Left lobe of liver (tissue), 2 donors: ENCODE measurements at places on chromosomes 6 and 20. TPM values are rescaled to one million over a fixed set of nuclear protein-coding genes. Genes with fewer than 3 reads are reported as not detected.

DNA sequence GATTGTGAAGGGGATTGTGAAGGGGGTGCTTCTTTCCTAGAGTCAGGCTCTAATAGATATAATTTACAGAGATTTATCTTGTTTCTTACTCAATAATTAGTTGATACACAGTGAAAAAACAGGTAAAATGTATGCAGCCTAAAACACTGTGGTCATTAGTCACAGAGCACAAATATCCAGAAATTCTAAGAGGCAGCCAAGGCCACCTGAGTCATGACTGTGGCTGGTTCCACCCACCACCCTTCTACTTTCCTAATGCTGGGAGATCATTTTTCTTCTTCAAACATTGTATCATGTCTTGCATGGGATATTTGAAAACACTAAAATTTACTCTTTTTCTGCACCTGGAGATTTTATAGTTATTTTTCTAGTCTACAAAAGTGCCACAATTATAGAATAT lies 181.6 kb downstream of the OTOR start:
- DNase-seq, result no peak

DNA sequence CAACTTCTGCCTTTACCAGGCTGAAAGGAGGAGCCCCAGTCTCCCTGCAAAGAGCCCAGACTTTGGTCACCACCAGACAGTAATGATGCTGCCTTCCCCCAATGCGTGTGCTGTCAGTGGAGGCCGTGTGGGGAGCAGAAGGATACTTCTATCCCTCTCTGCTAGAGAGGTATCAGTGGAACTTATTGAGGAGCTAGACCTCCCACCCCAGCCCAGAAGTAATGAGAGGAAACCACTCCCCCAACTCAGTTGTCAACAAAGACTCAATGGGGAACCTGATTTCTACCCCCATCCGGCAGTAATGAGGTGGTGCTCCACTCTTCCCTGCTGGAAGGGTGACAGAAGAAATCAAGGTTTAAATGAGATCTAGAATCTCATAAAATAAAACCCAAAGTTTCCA lies 4.4 kb upstream of the WFDC8 start:
- no peak for DNase-seq

- no peak for DNase-seq
Measured at GRCh38 chr6:139628270-139628669, 253.8 kb upstream of the CITED2 start.

DNA sequence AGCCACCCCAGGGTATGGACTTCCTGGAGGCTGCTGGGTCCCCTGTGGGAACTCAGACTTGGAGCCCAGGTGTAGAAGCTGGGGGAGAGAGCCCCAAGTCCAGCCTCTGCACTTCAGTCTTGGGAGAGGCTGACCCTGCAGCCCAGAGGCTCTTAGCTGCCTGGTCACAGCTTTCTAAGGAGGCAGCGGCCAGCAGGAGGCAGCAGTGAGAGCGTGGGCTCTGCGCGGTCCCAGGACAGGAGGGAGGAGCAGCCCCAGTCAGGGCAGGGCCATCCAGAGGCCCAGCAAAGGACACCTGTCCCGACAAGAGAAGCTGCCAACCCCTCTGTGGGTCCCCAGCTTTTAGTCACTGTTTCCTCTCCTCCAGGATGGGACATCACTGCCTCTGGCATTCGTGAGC lies 9.4 kb downstream of the TREML2 start:
- peak; percentile 49 for DNase-seq

DNA sequence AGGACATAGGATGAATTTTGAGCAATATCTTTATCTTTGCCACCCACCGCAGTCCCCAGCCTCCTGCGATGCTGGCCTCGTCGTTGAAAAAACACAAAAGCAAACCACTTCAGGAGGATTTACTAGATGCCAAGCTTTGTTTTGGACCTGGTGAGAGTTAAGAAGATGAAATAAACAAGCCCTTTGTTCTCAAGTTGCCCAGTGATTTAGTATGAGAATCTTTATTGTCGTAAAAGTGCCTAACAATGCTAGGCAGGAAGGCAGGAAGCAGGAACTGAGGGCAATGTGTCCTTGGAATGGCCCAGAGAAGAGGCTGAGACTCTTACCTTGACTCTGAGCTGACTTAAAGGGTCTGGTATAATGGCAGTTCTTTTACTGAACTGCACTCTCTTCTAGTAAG lies 116.0 kb downstream of the TRMT11 start:
- no peak for DNase-seq

Gene UBE2C
- 0.96 TPM for total RNA-seq

Gene MLN
- total RNA-seq, result not detected

Gene C4A
- total RNA-seq, result 2,044 TPM

Gene PDSS2
- total RNA-seq, result 18.9 TPM

- no peak for DNase-seq
Measured at GRCh38 chr6:80143419-80143937, 37.0 kb downstream of the BCKDHB start.

GRCh38 chr6:54541541-54541940 lies 233.3 kb downstream of the TINAG start:
- no peak for DNase-seq

DNA sequence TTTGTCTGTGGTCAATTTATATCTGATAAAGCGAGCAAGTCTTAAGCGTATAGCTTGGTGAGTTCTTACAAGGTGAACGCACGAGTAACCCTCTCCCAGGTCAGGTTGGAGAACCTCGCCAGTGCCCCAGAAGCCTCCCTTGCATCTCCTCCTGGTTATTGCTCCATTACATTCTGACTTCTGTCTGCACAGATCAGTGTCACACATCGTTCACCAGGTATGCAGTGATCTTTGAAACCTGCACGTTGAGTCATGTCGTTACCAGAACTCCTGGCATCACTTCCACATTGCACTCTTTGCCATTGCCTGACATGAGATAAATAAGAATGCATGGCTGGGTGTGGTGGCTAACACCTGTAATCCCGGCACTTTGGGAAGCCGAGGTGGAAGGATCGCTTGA lies 44.2 kb downstream of the AKAP12 start:
- no peak for DNase-seq

DNA sequence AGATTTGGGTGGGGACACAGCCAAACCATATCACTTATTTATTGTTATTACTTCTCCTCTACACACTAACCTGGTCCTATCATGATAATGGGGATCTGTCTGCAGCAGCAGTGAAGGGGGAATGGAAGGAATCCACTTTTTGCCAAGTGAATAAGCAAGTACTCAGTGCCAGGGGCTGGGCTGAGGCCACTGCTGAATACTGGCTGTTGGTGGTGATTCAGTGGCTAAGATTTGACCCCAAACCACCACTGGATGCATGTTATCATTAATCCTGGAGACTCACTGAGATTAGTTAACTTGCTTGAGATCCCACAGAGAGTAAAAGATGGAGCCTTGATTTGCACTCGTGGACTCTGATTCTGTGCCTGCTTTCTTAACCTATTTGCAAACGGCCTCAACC lies 127.7 kb downstream of the TSHZ2 start:
- DNase-seq, result no peak
